Lung microvascular endothelial cell (primary cell): ENCODE measurements at places on chromosomes 4 and X.

DNA sequence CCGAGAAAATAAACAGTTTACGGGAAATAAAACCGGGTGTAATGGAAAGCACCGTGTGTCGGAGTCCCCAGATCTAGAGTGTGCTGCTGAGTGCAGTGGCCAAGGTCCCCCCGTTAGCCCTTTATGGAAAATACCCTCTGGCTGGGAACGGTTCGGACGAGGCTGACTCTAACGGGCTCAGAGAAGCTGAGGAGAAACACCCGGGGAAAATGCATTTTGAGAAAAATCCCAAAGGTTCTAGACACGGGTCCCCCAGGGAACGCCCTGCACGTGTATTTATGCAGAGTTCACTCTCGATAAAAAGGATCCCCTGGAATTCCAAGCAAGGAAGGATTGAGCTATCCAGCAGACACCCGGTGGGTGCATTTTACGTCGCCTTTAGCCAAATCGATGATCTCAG, 177.2 kb downstream of the CRLF2 start:
- no peak for DNase-seq

DNA sequence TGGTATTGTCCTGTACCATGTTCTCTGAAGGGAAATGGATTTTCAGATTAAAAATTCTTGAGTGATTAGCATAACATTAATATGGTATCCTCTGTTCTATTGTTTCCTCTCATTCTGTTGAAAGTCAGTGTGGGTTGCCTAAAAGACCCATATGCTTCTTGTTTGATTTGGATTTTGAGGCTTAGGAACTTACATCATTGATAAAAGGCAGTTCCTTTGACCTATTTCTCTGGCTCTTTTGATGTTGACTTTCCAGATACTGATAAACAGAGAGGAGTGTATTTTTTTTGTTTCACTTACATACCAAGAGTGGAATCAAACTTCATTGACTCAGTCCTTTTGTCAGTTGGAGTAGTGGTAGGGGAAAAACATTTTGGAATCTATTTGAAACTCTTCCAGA, 32.8 kb downstream of the TMEM144 start:
- DNase-seq = no peak

- no peak for DNase-seq
Measured at GRCh38 chrX:141258080-141258479, 15.8 kb upstream of the SPANXC start.

DNA sequence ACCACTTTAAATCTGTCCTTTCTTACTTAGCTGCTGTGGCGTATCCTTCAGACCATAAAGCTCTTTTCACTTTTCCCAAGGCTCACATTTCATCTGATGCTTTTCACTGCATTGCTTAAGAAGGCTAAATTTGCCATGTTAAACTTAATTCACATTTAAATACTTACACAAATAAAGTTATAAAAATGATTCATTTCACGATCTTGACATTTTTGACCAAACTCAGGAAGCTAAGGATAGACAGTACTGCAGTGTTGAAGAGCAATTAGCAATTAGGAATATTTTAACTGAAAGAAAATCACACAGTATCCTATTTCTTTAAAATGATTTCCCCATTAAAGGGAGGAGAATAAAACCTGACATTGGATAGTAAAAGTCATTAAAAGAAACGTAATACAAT, 1038.6 kb downstream of the STPG2 start:
- DNase-seq = no peak

DNA sequence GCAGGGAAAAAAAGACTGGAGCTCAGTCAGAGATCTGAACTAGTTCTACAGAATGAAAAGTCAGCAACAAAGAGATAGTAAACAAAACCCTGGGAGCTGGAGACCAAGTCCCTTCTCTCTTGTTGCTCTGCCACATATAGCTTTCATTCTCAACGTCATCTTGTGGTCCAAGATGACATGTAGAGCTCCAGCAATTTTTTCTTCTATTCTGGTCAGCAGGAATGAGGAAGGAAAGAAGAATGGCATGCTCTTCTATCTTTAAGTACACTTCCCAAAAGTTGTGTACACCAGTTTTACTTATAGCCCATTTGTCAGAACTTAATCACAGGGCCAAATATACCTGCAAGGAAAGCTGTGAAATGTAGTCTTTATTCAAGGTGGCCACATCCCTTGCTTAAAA, 45.6 kb downstream of the RAP2C start:
- DNase-seq = no peak
